ENCODE measurements at places on chromosomes 7 and 10. TPM values are rescaled to one million over a fixed set of nuclear protein-coding genes. Genes with fewer than 3 reads are reported as not detected.

Gene ELMO1
- total RNA-seq = 1.1 TPM

Gene TSPAN33
- 4.5 TPM for total RNA-seq

Gene PNLIPRP2
- 1.00 TPM for total RNA-seq

Gene ZNF727
- total RNA-seq = not detected

Gene INHBA
- 0.72 TPM for total RNA-seq

Gene EBLN1
- not detected for total RNA-seq

Gene AP5Z1
- 64.7 TPM for total RNA-seq

Gene EPHA1
- 66.6 TPM for total RNA-seq

Gene DPY19L1
- total RNA-seq = 12.9 TPM

Gene INSYN2A
- total RNA-seq = not detected

- no peaks in the 10 kb centered on the region for H3K36me3 ChIP-seq
- DNase-seq = peak; percentile 63
- no peaks in the 10 kb centered on the region for H3K27me3 ChIP-seq
- H3K4me3 ChIP-seq = no peak overlapping the region
- peaks cover 25% of the 10 kb centered on the region for H3K4me1 ChIP-seq
Observed at GRCh38 chr10:33008499-33009243, 50.6 kb upstream of the ITGB1 start.

- peaks cover 16% of the 10 kb centered on the region for H3K4me1 ChIP-seq
- H3K27ac ChIP-seq = peak overlapping the region; percentile 73
- DNase-seq = peak; percentile 76
- H3K27me3 ChIP-seq = no peaks in the 10 kb centered on the region
- H3K36me3 ChIP-seq = no peaks in the 10 kb centered on the region
Observed at GRCh38 chr10:59674215-59674836, 35.3 kb downstream of the SLC16A9 start.

DNA sequence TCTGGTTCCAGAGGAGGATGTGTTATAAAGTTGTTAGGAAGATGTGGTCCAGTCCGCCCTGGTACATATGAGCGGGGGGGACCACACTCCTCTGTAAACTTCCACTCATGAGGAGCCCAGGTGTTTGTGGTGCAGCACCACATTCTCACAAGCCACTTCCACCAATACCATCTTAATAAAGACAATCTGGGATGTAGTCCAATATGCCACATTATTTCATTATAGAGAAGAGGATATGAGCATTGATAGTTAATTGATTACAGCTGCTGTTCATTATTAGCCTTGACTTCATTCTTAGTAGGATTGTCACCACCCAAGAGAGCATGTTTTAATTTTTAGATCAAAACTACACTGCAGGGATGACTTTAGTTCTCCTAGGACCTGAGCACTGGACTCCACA, 40.5 kb downstream of the ERCC6 start:
- H3K4me1 ChIP-seq = no peaks in the 10 kb centered on the region
- no peaks in the 10 kb centered on the region for H3K27me3 ChIP-seq

DNA sequence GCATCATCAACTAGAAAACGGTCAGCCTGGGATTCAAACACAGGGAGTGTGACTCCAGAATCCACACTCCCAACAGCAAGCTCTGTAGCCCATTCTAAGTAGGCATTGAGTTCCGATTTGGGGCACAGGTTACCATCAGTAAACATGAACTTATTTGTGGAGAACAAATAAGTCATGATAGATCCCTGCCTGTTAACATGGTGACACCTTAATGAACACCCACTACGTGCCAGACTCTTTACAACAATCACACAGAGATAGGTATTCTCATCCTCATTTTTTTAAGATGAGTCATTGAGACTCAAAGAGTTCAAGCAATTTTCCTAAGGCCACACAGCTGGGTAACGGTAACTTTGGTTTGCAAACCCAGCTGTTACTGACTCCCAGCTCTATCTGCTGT, 91.5 kb downstream of the LYZL2 start:
- no peaks in the 10 kb centered on the region for H3K27me3 ChIP-seq
- no peak overlapping the region for H3K4me3 ChIP-seq
- no peaks in the 10 kb centered on the region for H3K36me3 ChIP-seq
- peaks cover 51% of the 10 kb centered on the region for H3K4me1 ChIP-seq
- H3K27ac ChIP-seq = no peak overlapping the region

DNA sequence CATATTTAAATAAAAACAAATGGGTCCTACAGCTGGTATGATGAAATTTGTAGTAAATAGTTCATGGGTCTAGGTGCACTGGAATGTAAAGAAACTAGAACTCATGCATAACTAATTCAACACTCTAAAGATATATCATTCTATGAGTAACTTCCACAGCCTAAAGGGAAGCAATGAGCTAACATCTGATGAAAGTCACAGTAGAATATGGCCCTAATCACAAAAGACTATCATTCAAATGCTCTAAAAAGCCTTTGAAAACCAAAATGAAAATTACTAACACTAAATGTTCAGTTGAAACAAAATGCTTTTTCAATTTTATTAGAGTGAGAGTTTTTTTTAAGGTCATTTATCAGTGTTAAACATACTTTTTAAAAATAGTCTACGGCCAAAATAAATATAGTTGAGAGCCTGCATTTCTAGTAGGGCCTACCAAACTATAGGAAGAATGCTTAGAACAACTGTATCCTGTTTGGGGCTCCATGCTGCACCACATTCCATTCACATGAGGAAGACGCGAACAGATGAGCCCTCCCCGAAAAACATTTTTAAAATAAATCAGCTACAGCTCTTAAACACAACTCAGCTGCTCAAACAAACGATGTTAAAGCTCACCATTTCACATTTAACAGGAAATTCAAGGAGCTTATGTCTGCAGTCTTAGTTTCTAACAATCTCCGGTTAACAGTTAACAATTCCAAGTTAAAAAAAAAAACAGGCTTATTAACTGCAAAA, 134.5 kb downstream of the NRBF2 start:
- peaks cover 19% of the 10 kb centered on the region for H3K4me1 ChIP-seq
- H3K36me3 ChIP-seq = no peaks in the 10 kb centered on the region
- peak; percentile 68 for DNase-seq
- H3K27ac ChIP-seq = peak overlapping the region; percentile 98
- H3K4me3 ChIP-seq = peak overlapping the region; percentile 54
- H3K27me3 ChIP-seq = no peaks in the 10 kb centered on the region

GRCh38 chr10:125399289-125399688, 238.9 kb upstream of the CTBP2 start:
- H3K27ac ChIP-seq = no peak overlapping the region
- no peaks in the 10 kb centered on the region for H3K27me3 ChIP-seq
- no peaks in the 10 kb centered on the region for H3K4me1 ChIP-seq
- H3K36me3 ChIP-seq = no peaks in the 10 kb centered on the region
- H3K4me3 ChIP-seq = no peak overlapping the region

DNA sequence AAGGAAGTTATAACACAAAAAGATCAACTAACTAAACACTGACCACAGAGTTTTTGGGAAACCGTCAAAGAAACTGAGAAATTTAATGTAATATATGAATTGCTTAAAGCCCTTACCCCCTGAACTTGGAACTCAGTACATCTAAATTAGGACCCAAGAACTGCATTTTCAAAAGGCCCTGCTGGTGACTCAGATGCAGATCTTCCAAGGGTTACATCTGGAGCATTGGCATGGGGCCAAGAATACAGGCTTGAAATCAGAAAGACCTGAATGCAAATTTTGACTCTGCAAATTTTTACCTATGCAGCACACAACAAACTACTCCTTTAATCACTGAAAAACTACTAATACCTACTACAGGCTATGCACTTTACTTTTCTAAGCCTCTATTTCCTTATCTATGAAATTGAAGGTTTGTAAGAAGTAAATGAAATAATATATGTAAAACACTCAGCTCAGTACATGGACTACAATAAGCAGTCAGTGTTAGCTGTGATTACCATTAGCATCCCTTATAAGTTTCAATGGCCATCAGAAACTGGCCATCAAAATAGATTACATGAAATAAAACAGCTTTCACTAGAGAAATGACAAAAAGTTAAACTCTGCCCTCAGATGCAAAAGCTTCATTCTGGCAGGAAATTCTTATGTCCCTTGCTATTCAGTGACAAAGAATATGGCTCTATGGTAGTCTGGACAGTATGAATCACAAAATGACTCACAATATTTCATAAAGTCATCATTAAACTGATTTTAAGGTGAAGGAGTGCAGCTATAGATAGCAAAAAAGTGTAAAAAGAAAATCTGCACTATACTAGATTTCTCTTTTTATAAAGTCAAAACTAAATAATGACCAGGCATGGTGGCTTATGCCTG, 43.6 kb downstream of the NSUN6 start:
- H3K4me3 ChIP-seq = no peak overlapping the region
- no peak overlapping the region for H3K27ac ChIP-seq
- peaks cover 47% of the 10 kb centered on the region for H3K4me1 ChIP-seq
- H3K36me3 ChIP-seq = peaks cover 4% of the 10 kb centered on the region
- DNase-seq = no peak

DNA sequence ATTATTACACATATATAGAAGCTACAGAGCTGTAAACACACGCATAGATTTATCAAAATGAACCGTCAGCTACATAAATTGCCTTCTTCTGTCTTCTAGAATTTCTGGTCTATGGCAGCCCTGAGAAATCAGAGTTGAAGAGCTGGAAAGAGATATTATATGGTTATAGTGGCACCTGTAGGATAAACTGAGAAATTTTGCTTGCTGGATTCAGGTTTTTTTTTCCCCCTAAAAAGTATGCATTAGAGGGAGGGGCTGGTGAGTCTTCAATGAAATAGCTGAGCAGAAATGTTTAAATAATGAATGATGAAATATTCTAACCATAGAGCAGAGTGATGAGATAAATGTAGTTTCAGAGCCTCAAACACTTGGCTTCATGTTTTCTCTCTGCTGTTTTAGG, 78.0 kb upstream of the DYNC1I1 start:
- no peaks in the 10 kb centered on the region for H3K36me3 ChIP-seq
- H3K4me1 ChIP-seq = no peaks in the 10 kb centered on the region
- no peak overlapping the region for H3K27ac ChIP-seq
- no peak for DNase-seq
- H3K4me3 ChIP-seq = no peak overlapping the region
- no peaks in the 10 kb centered on the region for H3K27me3 ChIP-seq

- DNase-seq = no peak
- H3K4me3 ChIP-seq = no peak overlapping the region
- no peaks in the 10 kb centered on the region for H3K27me3 ChIP-seq
- H3K27ac ChIP-seq = no peak overlapping the region
Observed at GRCh38 chr10:62620491-62620890, 184.0 kb upstream of the ADO start.

GRCh38 chr7:87875151-87876039, 765 bp downstream of the SLC25A40 start:
- no peak for DNase-seq
- no peaks in the 10 kb centered on the region for H3K27me3 ChIP-seq
- no peaks in the 10 kb centered on the region for H3K36me3 ChIP-seq
- H3K4me1 ChIP-seq = peaks cover 20% of the 10 kb centered on the region
- H3K27ac ChIP-seq = peak overlapping the region; percentile 99
- H3K4me3 ChIP-seq = peak overlapping the region; percentile 61

DNA sequence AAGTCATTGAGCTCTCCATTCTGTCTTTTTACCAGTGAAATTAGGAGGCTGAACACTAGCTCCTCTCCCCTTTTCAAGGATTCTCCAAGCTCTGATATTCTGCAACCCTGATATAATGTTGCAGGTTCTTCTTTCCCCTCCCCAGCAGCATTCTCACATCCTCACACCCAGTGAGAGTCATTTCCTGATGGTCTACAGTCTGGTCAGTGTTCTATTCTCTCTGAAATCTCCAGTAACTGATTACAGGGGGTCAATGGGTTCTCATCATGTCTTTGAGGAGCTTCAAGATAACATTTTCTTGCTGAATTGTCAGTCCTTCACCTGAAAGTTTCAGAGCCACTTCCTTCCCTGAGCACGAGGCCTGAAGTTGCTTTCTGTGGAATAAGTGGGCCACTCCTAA, 299.4 kb downstream of the PTEN start:
- no peak overlapping the region for H3K27ac ChIP-seq
- DNase-seq = no peak
- H3K4me3 ChIP-seq = no peak overlapping the region
- H3K4me1 ChIP-seq = no peaks in the 10 kb centered on the region
- H3K36me3 ChIP-seq = no peaks in the 10 kb centered on the region
- peaks cover 2% of the 10 kb centered on the region for H3K27me3 ChIP-seq

- no peak overlapping the region for H3K27ac ChIP-seq
- no peak for DNase-seq
- H3K4me1 ChIP-seq = no peaks in the 10 kb centered on the region
Observed at GRCh38 chr10:69988094-69988493, 64.6 kb upstream of the MACROH2A2 start.

- no peak overlapping the region for H3K27ac ChIP-seq
- H3K4me3 ChIP-seq = no peak overlapping the region
- H3K36me3 ChIP-seq = no peaks in the 10 kb centered on the region
- H3K4me1 ChIP-seq = no peaks in the 10 kb centered on the region
- no peak for DNase-seq
- no peaks in the 10 kb centered on the region for H3K27me3 ChIP-seq
Observed at GRCh38 chr10:104924101-104924795, 283.2 kb downstream of the SORCS3 start.

DNA sequence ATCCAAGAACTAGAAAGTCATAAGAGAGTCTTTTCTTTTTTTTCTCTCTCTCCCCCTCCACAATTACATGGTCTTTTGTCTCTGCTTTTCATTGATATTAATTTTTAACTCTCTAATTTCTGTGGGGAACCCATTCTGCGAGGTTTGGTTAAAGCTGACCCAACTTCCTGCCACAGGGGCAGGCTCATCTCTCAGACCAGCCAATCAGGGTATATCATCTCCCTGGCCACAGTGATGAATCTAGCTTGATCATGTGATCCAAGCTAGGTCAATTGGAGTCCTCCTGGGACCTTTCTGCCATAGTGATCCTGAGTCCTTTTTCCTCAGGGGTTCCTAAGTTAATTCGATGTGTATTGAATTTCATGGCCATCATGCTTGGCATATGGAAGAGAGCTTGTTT, 38.0 kb upstream of the TRUB1 start:
- no peak for DNase-seq
- H3K27me3 ChIP-seq = no peaks in the 10 kb centered on the region
- H3K27ac ChIP-seq = no peak overlapping the region
- no peak overlapping the region for H3K4me3 ChIP-seq
- peaks cover 14% of the 10 kb centered on the region for H3K4me1 ChIP-seq
- no peaks in the 10 kb centered on the region for H3K36me3 ChIP-seq

DNA sequence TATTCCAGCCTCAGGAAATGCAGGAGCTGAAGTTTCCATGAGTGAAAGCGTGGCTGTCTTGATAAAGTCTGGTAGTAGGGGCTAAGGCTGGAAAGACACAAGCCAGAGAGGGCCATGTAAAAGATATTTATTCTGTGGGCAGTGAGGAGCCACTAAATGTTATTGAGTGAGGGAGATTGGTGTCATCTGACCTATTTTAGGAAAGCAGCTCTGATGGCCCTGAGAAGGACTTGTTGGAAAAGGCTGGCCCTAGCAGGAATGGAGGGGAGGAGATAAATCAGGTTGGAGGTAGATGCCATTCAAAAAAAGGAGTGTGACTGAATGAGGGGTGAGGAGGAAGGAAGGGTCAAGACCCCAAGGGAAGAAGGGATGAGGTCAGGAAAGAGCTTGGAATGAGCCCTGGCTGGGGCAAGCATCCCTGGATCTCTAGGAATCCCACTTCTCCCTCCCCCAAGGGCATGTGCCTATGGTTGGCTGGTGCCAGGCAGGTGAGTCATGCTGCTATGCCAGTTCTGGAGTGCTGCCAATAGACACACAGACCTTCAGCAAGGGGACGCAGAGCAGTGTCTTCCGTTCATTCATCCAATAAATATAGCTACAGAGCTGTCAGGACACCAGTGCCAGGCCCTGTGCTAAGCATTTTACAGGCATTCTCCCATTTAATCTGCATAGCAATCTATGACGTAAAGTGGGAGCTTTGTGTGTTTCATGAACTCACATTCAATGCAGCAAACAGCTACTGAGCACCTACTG, 2.0 kb downstream of the ANKRD2 start:
- peak; percentile 56 for DNase-seq
- H3K4me3 ChIP-seq = no peak overlapping the region
- no peak overlapping the region for H3K27ac ChIP-seq
- H3K36me3 ChIP-seq = no peaks in the 10 kb centered on the region
- no peaks in the 10 kb centered on the region for H3K27me3 ChIP-seq
- peaks cover 33% of the 10 kb centered on the region for H3K4me1 ChIP-seq
